Midbrain (tissue), 1 donor: ENCODE measurements at places on chromosomes 16 and 17.
A peak's percentile ranks its signal among the peaks of the same experiment; 100 is the strongest.

DNA sequence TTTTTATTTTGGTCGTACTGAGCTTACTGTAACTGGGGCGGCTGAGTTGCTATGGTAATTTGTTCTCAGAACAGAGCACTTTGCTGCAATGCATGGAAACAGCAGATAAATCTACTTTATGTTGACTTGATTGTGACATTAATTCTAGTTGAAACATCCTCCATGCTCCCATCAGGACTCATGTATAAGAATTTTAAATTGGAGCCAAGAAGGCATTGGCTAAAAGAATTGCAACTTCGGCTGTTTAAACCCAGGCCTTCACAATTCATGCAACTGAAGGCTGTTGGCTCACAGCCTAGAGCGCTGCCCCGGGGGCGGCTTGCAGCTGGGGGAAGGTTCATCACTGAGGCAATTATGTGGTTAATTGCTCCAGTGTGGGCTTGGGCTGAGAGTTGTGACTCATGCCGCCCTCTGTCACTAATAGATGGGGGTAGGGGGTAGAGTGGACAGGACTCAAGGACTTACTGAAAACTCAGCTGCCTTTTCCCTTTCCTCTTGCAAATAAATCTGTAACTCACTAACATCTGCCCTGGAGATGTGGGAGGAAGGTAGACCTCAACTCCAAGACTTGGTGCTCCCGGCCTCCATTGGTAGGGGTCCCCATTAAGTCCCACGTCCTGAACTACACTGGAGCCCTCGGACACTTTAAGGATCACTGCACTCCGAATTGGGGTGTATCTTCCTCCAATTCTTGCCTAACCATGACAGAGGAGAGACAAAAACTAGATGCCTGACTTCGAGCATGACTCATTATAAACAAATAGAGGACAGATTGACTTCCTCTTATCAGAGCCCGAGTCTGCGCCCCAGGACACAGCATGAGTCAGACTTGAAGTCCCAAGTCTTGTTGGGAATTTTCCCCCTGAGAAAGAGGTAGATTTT lies 37.5 kb downstream of the ERCC4 start:
- peak; percentile 27 for DNase-seq

DNA sequence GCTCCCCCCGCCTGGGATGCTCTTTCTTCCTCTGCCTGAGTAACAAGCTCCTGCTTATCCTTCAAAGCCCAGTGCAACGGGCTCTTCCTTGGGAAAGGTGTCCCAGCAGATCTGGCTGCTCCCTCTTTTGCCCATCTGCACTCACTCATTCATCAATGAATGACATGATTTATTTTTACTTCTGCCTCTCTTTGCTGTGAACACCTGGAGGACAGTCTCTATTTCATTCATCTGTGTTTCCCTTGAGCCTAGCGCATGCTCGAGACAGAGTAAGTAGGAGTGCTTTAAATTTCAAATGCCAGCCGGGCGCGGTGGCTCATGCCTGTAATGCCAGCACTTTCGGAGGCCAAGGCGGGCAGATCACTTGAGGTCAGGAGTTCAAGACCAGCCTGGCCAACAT lies 22.0 kb upstream of the GINS2 start:
- DNase-seq, result no peak

DNA sequence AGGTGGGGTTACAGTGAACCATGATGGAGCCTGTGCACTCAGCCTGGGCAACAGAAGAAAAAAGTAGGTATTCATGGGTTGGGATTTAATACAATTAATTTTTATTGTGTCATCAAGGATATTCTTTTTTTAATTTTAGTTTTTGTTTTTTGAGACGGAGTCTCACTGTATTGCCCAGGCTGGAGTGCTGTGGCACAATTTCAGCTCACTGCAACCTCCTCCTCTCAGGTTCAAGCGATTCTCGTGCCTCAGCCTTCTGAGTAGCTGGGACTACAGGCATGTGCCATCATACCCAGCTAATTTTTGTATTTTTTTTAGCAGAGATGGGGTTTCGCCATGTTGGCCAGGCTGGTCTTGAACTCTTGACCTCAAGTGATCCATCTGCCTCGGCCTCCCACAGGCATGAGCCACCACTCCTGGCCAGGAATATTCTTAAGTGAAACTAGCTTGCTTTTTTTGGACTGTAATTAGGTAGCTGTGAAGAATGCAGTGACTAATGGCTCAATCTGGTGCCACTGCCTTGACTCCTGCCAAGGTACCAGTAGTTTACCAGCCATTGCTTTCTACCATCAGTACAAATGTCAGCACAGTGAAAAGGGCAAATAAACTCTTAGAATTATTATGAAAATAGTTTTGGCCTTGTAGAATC lies 4.8 kb downstream of the PPM1D start:
- DNase-seq, result no peak

DNA sequence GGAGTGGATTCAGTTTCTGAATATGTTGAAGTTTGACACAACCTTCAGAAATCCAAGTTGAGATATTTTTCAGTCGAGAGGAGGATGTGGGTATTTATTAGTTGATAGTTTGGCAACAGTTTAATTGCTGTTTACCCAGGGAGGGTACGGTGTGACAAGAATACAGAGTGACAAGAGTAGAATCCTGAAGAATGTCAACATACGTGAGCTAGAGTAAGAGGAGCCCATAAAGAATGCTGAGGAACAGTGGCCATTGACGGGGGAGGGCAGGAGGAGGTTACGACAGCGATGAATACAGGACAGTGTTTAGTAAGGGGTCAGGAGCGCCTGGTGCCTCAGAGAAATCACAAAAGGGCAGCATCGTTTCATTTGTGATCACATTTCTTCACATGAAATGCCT lies 76.5 kb downstream of the AATF start:
- no peak for DNase-seq
